Left cardiac atrium (tissue), 4 donors: ENCODE measurements at places on chromosomes 4 and X. TPM values are rescaled to one million over a fixed set of nuclear protein-coding genes. Genes with fewer than 3 reads are reported as not detected.

PPID gene
- 22.6 TPM for total RNA-seq

VCX gene
- total RNA-seq: not detected

CTAG2 gene
- not detected for total RNA-seq

NELFA gene
- total RNA-seq: 17.0 TPM

GRCh38 chr4:1328267-1329155 lies 18.5 kb upstream of the UVSSA start:
- no peak for DNase-seq

DNA sequence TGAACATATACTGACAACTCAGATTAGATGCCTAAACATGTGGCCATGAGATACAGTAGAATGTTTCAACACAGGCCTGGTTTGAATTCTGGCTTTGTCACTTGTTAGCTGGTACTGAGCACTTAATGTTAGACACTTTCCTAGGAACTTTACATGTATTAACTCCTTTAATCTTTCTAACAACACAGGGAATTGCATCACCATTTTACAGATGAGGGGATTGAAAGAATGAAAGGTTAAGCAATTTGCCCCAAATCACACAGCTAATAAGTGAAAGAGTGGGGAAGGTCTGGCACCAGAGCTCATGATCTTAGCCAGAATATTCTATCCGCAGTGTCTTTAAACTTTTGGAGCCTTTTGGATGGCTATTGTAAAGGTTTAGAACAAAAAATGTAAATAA lies 95.9 kb downstream of the NYX start:
- DNase-seq: no peak

ARSJ gene
- total RNA-seq: 3.4 TPM

DNA sequence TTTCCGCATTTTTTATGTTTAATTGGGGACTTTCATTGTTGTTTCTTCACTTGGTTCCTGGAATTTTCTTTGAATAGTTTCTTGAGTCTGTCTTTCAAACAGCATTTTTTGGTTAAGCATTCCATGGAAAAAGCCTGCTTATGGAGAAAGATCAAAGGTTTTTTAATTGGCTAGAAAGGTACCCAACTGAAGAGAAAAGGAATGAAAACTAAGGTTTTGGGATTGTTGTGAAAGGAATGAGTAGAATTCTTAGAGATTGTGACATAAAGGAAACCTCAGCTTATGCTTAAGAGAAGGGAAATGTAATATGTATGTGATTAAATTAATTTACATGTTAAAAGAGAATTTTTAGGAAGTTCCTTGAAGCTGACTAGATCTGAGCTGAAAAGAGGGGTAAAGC lies 82.8 kb downstream of the CCKAR start:
- no peak for DNase-seq
